ENCODE measurements at places on chromosomes 3 and 15. TPM values are rescaled to one million over a fixed set of nuclear protein-coding genes. Genes with fewer than 3 reads are reported as not detected.
A peak's percentile ranks its signal among the peaks of the same experiment; 100 is the strongest.

BFSP2 gene
- total RNA-seq = not detected

DNA sequence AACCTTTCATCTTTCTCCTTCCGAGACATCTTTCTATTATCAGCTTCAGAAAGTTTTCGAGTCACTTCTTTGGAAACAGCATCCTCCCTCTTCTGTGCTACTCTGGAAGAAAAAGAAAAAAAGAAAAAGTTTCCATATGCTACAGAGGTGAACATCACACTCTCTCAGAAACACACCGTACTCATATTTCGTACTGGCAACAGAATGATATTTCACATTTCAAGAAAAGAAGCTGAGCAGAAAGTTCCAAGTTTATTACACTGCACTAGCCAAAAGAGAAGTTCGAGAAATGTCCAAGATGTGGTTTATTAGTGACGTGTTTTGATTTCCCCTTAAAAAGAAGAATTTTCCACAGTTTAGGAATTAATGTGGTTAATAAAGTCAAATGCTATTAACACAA, 6.0 kb downstream of the SSR3 start:
- peaks cover 51% of the 10 kb centered on the region for H3K4me1 ChIP-seq
- H3K36me3 ChIP-seq = peaks cover 91% of the 10 kb centered on the region
- H3K4me3 ChIP-seq = no peak overlapping the region
- H3K27ac ChIP-seq = no peak overlapping the region

ZNF385D gene
- 2.9 TPM for total RNA-seq

DNA sequence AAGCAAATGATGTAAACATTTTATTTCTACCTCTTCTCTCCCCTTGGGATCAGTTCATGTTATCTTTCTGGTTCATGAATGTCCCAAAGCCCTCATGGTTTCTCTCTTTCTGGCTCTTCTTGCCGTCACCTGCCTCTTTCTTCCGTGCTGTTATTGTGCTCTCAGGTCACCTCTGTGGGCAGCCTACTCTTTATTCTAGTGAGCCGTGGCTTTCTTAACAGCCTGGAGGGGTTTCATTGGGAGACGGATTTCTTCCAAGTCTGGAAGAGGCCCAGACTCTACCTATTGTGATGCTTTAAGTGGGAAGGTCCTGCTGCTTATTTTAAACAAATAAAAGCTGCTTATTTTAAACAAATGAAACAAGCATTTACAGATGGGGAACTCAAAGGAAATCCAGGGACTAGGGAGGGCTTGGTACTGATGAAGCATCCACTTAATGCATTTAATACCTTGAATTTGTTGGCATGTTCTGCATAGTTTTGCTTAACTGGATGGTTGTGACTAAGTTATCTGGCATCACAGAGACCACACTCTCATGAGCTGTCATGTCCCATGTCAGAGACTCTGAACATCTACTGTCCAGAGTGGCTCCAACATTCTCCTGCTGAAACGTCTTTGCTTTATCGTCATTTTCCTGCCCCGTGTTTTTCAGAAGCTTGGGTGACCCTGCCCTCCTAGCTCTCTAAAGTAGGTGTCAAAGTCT, 443.3 kb downstream of the GABRG3 start:
- H3K27ac ChIP-seq = no peak overlapping the region
- H3K27me3 ChIP-seq = peaks cover 4% of the 10 kb centered on the region
- no peaks in the 10 kb centered on the region for H3K4me1 ChIP-seq

- DNase-seq = no peak
- H3K4me1 ChIP-seq = no peaks in the 10 kb centered on the region
- H3K27ac ChIP-seq = no peak overlapping the region
- no peak overlapping the region for H3K4me3 ChIP-seq
- no peaks in the 10 kb centered on the region for H3K36me3 ChIP-seq
Measured at GRCh38 chr15:23924686-23925085, 237.6 kb upstream of the NDN start.

GRCh38 chr3:192917028-192917403, 640 bp downstream of the MB21D2 start:
- DNase-seq = peak; percentile 77
- peak overlapping the region; percentile 74 for H3K4me3 ChIP-seq
- H3K27me3 ChIP-seq = peaks cover 4% of the 10 kb centered on the region
- no peaks in the 10 kb centered on the region for H3K36me3 ChIP-seq
- H3K4me1 ChIP-seq = peaks cover 22% of the 10 kb centered on the region

GRCh38 chr3:43582866-43583265, 38.9 kb downstream of the ANO10 start:
- H3K4me1 ChIP-seq = no peaks in the 10 kb centered on the region
- H3K27ac ChIP-seq = no peak overlapping the region
- peaks cover 6% of the 10 kb centered on the region for H3K36me3 ChIP-seq
- no peak overlapping the region for H3K4me3 ChIP-seq
- DNase-seq = no peak
- no peaks in the 10 kb centered on the region for H3K27me3 ChIP-seq

- DNase-seq = peak; percentile 74
- H3K27me3 ChIP-seq = no peaks in the 10 kb centered on the region
- peaks cover 5% of the 10 kb centered on the region for H3K4me1 ChIP-seq
- H3K27ac ChIP-seq = no peak overlapping the region
- no peak overlapping the region for H3K4me3 ChIP-seq
Measured at GRCh38 chr15:38002883-38003477, 68.5 kb downstream of the TMCO5A start.

ACSBG1 gene
- total RNA-seq = 1.8 TPM

DNA sequence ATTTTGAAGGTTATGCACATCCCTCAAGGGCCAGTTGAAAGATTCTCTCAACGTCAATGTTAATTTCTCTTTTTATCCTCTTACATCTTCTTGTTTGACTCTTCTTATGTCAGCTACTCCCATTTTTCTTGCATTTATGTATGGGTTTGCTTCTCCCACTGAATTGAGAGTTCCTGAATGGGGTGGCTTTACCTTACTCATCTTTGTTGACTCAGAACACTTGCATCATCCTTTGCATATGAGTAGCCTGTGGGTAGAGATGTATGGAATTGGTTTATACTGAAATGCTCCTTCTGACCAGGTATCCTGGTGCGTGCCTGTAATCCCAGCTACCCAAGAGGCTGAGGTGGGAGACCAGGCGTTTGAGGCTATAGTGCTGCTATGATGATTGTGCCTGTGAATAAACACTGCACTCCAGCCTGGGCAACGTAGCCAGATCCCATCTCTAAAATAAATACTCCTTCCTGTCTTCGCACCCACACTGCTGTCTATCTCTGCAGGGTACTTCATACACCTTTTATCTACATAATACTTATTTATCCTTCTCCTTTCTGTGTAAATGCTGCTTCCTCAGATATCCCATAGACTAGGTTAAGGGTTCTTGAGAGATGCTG, 123.6 kb upstream of the DPH6 start:
- no peaks in the 10 kb centered on the region for H3K36me3 ChIP-seq
- no peak overlapping the region for H3K27ac ChIP-seq
- DNase-seq = no peak
